Pons (tissue), 1 donor: ENCODE measurements at places on chromosomes 4 and X.

DNA sequence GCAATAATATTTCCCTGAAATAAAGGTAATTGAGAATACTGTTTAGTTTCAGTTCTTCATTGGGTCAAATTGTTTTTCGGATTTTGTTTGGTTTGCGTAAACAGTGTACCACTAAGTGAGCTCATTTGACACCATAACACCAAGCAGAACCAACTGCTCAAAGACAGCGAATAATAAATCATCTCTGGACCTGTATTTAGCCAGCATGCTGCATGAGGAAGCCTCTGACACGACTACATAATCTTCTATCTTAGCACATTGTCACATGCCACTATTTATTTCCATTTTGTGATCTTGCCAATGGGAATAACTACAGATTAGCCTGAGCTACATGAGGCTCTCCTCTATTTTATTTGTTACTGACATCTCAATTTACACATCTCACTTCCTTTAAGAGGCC lies 12.1 kb upstream of the PRKG2 start:
- DNase-seq, result no peak

DNA sequence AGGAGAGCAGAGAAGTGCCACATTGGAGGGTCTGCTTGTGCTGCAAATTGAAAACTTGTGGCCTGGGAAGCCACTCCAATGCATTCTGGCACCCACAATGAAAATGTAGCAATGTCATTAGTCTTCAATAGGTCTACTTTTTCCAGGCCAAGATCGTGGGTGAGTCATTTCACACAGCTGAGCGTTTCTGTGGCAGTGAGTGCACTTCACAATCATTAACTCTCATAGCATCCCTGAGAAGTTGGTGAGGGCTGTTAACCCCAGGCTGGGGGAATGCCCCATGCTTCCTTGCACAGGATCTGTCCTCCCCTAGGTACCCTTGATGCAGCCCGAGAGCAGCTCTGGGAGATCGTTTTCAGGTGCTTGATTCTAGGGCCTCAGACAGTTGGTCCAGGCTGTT lies 196.8 kb upstream of the ATP6AP2 start:
- no peak for DNase-seq

GRCh38 chr4:187176261-187176910 lies 452.7 kb upstream of the FAT1 start:
- no peak for DNase-seq

- no peak for DNase-seq
Observed at GRCh38 chr4:59553721-59554091, 1646.4 kb upstream of the ADGRL3 start.

DNA sequence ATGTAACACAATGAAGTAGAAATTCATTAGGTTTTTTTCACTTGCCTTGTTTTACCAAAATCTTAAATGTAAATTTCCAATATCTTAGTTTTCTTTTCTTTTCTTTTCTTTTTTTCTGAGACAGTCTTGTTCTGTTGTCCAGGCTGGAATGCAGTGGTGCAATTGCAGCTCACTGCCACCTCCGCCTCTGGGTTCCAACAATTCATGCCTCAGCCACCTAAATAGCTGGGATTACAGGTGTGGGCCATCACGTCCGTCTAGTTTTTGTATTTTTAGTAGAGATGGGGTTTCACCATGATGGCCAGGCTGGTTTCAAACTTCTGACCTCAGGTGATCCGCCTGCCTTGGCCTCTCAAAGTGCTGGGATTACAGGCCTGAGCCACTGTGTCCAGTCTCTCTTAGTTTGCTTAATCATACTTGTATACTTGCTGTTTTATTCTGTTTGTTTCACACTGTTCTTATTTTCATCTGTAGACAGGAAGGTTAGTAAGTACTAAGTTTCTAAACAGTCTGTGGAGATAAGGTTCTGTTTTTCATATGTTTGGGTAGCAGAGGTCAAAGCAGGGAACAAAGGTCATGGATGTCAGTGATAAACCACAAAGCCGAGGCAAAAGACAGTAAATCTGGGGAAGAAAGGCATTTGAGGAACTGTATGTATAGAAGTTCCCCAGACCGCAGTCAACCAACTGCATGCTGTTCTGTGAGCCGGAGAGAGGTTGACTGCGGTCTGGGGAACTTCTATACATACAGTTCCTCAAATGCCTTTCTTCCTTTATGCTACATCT lies 129.1 kb downstream of the CBR4 start:
- DNase-seq, result peak; percentile 38

DNA sequence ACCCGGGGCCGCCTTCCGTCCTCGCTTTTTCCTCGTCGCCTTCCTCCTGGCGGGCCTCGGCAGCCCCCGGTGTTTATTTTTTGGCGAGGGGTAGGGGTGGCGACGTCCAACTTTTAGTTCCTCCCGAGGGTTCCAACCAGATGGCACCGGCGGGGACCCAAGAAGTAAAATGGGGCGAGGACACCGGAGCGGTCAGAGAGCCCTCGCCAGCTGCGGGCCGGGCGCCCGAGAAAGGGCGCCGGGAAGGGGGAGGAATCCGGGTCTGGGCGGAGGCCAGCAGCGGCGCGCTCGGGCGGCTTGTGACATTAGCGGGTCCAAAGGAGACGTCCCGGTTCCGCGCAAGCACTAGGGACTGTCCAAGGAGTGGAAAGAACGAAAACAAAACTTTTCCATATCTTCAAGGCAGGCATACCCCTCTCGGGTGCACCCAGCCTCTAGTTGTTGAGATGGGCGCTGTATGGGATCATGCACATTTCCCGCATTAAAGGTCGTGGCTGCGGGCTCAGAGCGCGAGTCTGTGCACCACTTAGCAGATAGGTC lies 691 bp upstream of the USP46 start:
- peak; percentile 45 for DNase-seq

DNA sequence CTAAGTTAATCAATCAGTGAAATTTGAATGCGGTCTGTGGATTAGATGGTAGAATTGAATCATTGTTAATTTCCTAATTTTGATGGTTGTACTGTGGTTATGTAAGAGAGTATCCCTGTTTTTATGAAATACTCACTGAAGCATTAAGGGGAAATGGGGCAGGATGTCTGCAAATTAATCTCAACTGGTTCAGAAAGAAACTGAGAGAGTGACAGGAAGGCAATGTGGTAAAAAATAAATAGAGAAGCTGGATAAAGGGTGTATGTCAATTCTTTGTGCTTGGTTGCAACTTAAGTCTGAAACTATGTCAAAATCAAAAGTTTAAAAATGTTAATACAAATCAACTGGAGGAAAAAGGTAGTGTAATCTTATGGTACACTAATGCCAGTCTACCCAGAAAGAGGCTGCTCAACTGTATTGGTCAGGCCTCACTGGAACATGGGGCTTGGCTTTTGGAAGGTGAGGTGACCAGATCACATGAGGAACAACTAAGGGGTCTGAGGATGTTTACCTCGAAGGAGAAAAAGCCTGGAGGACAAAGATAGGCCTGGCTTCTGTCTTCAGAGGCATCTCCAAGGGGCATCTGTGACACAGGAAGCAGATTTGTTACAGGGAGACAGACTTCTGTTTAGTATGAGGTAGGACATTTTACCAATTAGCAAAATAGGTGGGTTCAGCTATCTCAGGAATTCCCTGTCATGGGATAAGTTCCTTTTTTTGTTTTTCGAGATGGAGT lies 83.1 kb downstream of the DLG3 start:
- DNase-seq, result no peak

- peak; percentile 28 for DNase-seq
Observed at GRCh38 chrX:78104447-78105176, 564 bp downstream of the PGK1 start.

DNA sequence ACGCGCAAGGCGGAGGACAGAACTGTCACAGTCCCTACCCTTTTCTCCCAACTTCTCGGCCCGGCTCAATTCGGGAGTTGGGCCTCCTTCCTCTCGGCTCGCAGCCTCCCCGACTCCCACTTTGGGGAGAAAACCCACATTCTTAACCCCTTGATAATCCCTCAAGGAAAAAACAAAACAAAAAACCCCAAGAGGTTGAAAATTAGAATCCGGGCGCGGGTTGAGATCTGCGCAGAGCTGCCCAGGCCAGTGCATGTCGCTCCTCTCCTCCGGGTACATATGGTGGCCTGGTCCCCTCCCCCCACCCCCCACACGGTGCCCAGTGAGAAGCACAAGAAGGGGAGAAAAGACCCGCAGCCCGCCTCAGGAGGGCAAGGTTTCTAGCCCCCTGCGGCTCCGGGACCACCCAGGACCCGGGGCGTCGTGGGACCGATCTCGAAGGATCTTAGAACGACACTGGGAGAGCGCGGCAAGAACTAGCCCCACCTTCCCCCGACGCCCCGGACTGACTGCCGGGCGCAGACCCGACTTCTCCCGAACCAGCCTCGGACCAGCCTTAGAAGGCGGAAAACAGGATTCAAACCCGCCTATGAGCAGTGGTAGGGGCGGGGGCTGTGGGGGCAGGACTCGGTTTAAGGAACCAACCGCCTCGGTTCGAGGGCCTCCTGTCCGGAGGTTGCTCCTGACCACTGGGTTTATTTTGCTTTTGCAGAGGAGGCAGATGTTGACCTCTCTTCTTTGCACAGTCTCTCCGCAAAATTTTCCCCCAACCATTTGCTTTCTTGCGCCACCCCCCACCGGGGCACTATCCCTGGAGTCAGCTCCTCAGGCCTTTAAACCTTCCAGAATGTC lies 2.5 kb upstream of the PDGFRA start:
- no peak for DNase-seq

GRCh38 chr4:5460106-5460801 lies 248.1 kb downstream of the EVC2 start:
- DNase-seq, result no peak

DNA sequence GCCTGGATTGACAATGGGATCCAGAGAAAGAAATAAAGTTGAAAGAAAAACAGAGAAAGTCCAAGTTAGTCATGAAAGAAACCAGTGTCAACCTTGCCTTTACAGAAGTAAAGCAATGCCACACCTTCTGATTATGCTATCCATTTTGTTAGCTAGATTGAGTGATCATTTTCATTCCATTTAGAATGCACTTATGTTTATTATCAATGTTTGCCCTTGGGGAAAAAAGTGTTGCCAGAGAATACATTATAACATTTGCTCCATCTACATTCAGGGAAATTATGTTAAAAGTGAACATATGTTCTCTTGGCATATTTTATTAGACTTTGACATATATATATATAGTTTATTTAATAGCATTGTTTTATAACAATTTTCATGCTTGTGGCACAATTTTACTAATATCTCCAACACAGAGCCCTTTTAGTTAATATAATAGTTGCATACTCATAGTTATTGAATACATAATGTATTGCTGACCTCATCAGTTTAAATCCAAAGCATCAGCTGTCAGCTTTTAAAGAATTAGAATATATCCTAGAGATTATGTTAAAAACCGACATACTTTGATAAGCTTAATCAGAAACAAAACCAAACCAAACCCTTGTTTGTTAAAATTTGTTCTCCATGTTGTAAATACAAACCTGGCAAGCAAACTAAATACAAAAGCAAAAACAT lies 134.2 kb downstream of the SORBS2 start:
- DNase-seq, result no peak

GRCh38 chrX:27276751-27277150 lies 186.4 kb downstream of the PPP4R3C start:
- DNase-seq, result no peak

DNA sequence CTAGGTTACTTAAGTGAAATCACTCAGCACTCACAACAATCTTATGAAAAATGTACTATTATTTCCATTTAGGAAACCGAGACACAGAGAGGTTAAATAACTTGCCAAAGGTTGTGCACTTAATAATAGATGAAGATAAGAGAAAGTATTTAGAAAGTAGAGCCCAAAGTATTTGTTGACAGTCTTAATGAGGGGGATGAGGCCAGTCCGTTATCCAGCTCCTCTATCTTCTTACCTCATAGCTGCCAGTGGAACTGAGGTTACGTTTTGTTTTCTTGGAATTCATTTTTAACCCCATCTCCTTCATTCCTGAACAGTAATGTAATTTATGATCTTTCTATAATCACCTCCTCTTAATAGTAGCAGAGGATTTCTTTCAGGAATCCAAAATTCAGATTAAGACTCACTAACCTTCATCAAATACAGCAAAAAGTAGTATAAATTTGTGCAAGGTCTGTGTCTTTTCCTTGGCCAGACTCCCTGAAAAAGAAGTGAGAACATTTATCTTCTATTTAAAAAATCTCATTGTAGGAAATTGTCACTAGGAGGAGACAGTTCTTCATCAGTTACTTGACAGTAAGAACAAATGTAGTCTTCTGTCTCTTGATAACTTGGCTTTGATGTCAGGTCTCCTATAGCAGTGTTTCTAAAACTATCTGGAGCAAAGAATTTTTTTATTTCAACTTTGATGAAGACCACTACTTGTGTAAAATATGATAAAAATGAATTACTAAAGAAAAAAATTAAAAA lies 35.5 kb downstream of the F8 start:
- DNase-seq, result peak; percentile 26

DNA sequence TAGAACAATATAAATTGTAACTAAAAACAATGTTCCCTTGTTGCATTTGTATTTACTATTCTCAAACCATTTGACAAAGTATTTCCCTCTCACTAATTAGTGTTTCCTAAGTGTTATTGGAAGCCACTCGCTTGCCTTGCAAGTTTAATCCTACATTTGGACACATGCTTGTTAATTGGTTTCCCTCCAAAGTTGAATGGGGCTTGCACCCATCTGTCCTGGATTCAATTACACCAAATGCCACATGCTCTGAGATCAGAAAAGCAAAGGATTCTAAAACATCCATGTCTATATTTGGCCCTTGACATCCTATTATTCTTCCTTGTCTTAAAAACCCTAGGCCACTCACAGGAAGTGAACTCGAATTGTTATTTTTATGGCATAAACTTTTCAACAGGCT lies 146.6 kb downstream of the AMELX start:
- DNase-seq, result no peak

DNA sequence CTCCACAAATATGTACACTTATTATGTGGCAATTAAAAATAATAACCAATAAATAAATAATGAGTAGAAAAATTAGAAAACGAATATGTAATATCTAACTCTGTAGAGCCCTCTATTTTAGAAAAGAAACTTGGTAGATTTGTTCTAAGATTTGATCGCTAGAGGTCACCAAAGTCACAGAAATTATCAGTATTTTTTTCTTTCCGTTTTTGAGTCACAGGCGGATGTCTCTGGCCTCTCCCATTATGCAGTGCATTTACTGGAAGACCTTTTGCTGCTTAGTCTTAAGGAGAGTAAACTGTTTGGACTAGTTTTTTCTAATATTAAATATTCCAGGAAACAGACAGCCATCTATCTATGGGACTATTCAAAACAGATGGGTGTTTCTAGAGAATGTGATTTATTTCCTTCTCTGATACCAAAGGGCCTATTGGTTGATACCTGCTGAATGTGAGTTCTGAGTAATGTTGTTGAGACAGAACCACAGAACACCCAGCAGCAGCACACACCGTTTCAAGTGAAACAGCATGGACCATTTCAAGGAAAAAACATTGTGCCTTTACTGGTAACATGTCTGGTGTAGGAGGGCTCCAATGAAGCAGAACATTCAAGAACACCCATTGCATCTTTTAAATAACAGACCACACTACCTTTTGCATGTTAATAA lies 34.0 kb upstream of the GYPA start:
- DNase-seq, result peak; percentile 70

GRCh38 chr4:13527981-13528820 lies 16.1 kb downstream of the NKX3-2 start:
- DNase-seq, result no peak
